Mammary epithelial cell (primary cell): ENCODE measurements at places on chromosomes 3 and 15. TPM values are rescaled to one million over a fixed set of nuclear protein-coding genes. Genes with fewer than 3 reads are reported as not detected.

VIPR1 gene
- 21.3 TPM for total RNA-seq

AMIGO3 gene
- 0.50 TPM for total RNA-seq

NMB gene
- total RNA-seq: 1.0 TPM

ABHD5 gene
- 59.8 TPM for total RNA-seq

SLC22A14 gene
- 0.33 TPM for total RNA-seq

CHRM5 gene
- not detected in 2 replicates for total RNA-seq

C3orf20 gene
- 0.12 and 0.13 TPM in 2 replicates for total RNA-seq

ADGRG7 gene
- total RNA-seq: 0.17 TPM

COL6A5 gene
- not detected in 2 replicates for total RNA-seq

GHSR gene
- not detected in 2 replicates for total RNA-seq

LDHAL6B gene
- not detected in 2 replicates for total RNA-seq

MITF gene
- total RNA-seq: 8.3 and 10.9 TPM in 2 replicates

TMCO5A gene
- total RNA-seq: not detected in 2 replicates

TM6SF1 gene
- total RNA-seq: 0.45 TPM in 1 of 2 replicates, not detected in the other

GPR156 gene
- total RNA-seq: 0.43 and 0.56 TPM in 2 replicates

CCDC33 gene
- total RNA-seq: not detected in 2 replicates

MORC1 gene
- not detected for total RNA-seq

SLC30A4 gene
- total RNA-seq: 6.0 and 6.8 TPM in 2 replicates

FBXO40 gene
- total RNA-seq: not detected in 2 replicates
